ENCODE measurements at places on chromosomes 2 and 18. TPM values are rescaled to one million over a fixed set of nuclear protein-coding genes. Genes with fewer than 3 reads are reported as not detected.

POTEC gene
- not detected for polyA plus RNA-seq

FARP2 gene
- polyA plus RNA-seq = 14.1 TPM

MC5R gene
- not detected for polyA plus RNA-seq

ST8SIA3 gene
- polyA plus RNA-seq = not detected

DCDC2C gene
- 0.22 TPM for polyA plus RNA-seq

IL36G gene
- polyA plus RNA-seq = not detected

IL36A gene
- polyA plus RNA-seq = not detected

EGR4 gene
- polyA plus RNA-seq = not detected

NCKAP5 gene
- 0.74 TPM for polyA plus RNA-seq

RIF1 gene
- polyA plus RNA-seq = 3.4 TPM

PASK gene
- polyA plus RNA-seq = 8.0 TPM

AP1S3 gene
- polyA plus RNA-seq = 6.7 TPM

MOGAT1 gene
- not detected for polyA plus RNA-seq

MATN3 gene
- polyA plus RNA-seq = 0.07 TPM

SERPINB7 gene
- not detected for polyA plus RNA-seq

AKAIN1 gene
- polyA plus RNA-seq = not detected

ELOA2 gene
- polyA plus RNA-seq = not detected
